Left ventricle myocardium inferior (tissue), 1 donor: ENCODE measurements at places on chromosomes 2 and 18. TPM values are rescaled to one million over a fixed set of nuclear protein-coding genes. Genes with fewer than 3 reads are reported as not detected.

- H3K4me3 ChIP-seq: no peak overlapping the region
- DNase-seq: no peak
- H3K27ac ChIP-seq: no peak overlapping the region
- no peaks in the 10 kb centered on the region for H3K27me3 ChIP-seq
- H3K36me3 ChIP-seq: no peaks in the 10 kb centered on the region
These were observed 131.8 kb downstream of the BAZ2B start for GRCh38 chr2:159484532-159484931.

Gene TGFA
- 1.1 TPM for total RNA-seq

- no peak overlapping the region for H3K4me3 ChIP-seq
- H3K27ac ChIP-seq: no peak overlapping the region
- peaks cover 9% of the 10 kb centered on the region for H3K36me3 ChIP-seq
These were observed 36.4 kb downstream of the CTIF start for GRCh38 chr18:48575301-48575657.

Gene CRYBA2
- not detected for total RNA-seq

DNA sequence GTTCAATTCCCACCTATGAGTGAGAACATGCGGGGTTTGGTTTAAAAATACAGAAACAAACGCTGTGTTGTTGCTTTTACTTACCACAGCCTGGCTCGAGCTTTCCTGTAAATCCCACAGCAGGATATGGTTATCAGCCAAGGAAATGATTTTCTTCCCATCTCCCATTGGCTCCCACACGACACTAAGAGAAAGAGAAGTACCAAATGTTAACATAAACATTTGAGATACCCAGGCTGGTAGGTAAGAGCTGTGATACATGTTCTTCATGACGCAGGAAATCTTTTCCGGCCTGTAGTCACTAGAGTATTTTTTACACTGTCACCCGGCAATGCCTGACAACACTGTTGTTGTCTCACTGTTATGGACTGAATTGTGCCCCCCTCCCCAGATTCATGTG lies 163.6 kb downstream of the EIPR1 start:
- no peak for DNase-seq
- H3K4me1 ChIP-seq: no peaks in the 10 kb centered on the region
- no peaks in the 10 kb centered on the region for H3K27me3 ChIP-seq
- H3K27ac ChIP-seq: no peak overlapping the region
- H3K36me3 ChIP-seq: no peaks in the 10 kb centered on the region

DNA sequence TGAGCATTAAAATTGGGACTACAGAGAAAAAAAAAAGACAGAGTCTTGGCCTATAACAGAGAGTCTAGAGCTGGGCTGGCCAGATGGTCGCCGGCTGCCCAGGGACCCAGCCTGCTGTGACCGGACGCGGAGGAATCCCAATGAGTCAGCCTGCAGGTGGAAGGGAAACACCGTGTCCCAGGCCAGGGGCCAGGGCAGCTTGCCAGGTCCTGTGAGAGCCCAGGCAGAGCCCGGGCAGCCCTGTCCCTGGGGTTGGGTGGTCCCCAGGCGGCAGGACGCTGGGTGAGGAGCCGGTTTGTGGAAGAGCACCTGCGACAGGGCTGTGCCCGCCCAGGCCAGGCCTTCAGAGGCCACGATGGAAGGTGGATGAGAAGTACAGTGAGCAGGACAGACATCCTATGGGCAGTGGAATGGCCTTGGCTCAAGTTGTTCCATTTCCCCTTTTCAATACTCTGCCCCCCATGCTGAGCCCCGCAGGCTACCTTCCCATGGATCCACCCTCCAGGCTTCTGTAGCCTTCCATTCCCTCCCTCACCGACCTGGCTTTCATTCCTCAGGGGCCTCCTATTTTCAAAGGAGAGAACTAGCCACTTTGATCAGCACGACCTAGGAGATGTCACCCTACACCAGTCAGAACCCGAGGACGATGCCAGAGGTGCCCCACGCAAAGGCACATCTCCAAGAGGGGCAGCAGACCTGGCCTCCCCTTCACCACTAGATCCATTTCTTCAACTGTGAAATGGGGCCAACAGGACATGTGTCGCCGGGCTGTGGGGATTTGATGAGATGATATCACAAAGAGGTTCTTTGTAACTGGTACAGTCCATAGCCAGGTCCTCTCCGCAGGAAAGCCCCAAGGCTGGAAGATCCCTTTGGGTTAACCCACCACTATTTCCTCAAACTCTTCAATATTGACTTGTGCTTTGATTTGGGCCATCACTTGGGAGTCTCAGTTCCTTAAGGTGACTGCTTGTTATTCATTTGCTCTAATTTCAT lies 87.5 kb downstream of the POLR1A start:
- H3K36me3 ChIP-seq: peaks cover 8% of the 10 kb centered on the region
- DNase-seq: peak; percentile 56

DNA sequence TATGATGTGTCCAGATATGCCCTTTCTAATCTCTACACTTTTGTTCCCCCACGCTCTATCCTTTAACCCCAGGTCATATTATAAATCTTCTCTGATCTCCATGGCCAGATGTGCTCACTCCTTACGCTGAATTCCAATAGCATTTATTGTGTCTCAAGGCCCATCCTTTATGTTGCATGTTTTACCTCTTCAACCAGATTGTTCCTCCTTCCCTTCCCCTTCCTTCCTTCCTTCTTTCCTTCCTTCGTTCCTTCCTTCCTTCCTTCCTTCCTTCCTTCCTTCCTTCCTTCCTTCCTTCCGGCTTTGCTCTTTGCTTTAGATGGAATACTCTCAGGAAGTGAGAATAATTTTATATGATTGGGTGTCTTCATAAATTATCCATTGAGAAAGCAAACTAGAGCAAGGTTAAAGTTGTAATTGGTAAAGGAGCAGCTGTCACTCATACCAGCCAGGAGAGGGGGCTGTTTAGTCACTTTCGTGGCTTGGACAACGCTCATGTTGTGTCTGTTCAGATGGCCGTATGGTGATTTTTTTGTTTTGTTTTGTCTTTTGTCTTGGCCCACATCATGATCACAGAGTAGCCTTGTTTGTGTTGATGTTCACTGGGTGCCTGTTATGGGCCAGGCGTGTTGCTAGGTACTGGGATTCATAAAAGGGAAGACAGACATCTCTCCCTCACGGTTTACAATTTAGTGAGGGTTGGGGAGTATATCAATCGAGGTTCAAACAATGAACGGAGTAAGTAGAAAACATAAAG lies 68.0 kb downstream of the DAW1 start:
- no peak overlapping the region for H3K27ac ChIP-seq
- peaks cover 5% of the 10 kb centered on the region for H3K27me3 ChIP-seq
- no peak overlapping the region for H3K4me3 ChIP-seq
- H3K36me3 ChIP-seq: no peaks in the 10 kb centered on the region
- no peaks in the 10 kb centered on the region for H3K4me1 ChIP-seq
- no peak for DNase-seq

DNA sequence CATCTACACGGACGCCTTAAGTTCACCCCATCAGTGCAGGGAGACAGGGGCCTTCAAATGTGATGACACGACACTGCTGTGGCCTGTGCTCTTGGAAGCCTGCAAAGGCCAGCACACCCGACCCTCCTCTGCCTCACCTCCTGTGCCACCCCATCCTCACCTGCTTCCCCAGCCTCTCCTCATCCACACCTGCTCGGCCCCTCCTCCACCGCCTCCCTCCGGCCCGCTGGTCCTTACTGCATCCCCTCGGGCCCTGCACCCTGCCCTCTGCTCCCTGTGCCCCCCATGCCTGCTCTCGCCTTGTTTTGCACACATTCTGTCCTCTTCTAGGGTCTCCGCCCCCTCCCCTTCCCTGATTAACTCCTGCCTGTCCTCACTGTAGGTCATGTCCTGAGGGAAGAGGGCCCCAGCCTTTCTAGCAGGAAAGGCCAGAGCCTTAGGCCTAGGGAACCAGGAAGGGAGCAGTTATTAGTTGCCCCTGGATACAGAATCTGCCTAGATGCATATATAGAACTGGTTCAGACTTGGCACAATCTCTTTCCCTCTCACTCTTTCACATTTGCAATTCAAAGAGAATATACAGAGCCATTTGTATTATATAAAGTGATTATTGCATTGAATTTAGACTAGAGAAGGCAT lies 39.4 kb downstream of the TRAPPC12 start:
- DNase-seq: no peak
- H3K27ac ChIP-seq: no peak overlapping the region
- H3K27me3 ChIP-seq: no peaks in the 10 kb centered on the region

- DNase-seq: no peak
- peaks cover 9% of the 10 kb centered on the region for H3K27me3 ChIP-seq
These were observed 12.4 kb upstream of the ANKRD44 start for GRCh38 chr2:197322724-197323720.

GRCh38 chr18:3715231-3716080 lies 265.5 kb downstream of the TGIF1 start:
- H3K4me3 ChIP-seq: no peak overlapping the region
- H3K27ac ChIP-seq: no peak overlapping the region
- no peaks in the 10 kb centered on the region for H3K4me1 ChIP-seq
- no peaks in the 10 kb centered on the region for H3K27me3 ChIP-seq
- H3K36me3 ChIP-seq: no peaks in the 10 kb centered on the region

Gene DUSP2
- 0.82 TPM for total RNA-seq

Gene CCDC148
- total RNA-seq: 0.30 TPM

Gene DNAJC5G
- 1.2 TPM for total RNA-seq

DNA sequence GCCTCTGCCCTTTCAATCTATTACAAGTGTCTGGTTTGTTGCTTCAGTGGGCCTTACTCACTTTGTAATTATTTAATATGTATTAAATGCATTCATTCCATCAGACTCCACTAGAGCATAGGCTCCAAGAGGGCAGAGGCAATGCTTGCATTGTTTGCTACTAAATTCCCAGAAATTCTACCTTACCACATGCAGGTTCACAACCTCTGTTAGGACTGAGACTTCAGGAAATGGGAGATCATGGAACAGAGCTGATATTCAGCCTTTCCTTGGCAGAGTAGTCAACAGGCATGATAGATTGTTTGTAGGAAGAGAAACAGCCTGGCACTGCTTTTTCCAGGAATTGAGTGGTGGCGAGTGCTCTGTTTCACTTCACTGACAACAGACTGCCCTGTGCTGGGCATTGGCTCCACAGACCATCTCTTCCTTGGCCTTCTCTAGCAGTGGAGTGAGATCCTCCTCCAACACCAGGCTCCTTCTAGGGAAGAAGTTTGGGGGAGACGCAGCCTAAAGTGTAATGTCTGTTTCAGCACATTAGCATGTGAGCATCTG lies 6.2 kb upstream of the MATN3 start:
- H3K27ac ChIP-seq: no peak overlapping the region
- H3K4me1 ChIP-seq: no peaks in the 10 kb centered on the region
- H3K36me3 ChIP-seq: no peaks in the 10 kb centered on the region
- no peak for DNase-seq

- H3K27me3 ChIP-seq: peaks cover 5% of the 10 kb centered on the region
- H3K4me1 ChIP-seq: peaks cover 5% of the 10 kb centered on the region
- no peak overlapping the region for H3K4me3 ChIP-seq
- H3K36me3 ChIP-seq: no peaks in the 10 kb centered on the region
- no peak for DNase-seq
These were observed 182.5 kb downstream of the C1D start for GRCh38 chr2:67880291-67880761.
